ENCODE measurements at places on chromosomes 5 and 9. TPM values are rescaled to one million over a fixed set of nuclear protein-coding genes. Genes with fewer than 3 reads are reported as not detected.

GRCh38 chr5:59092758-59093157 lies 509.9 kb downstream of the RAB3C start:
- no peak overlapping the region for H3K4me3 ChIP-seq
- no peaks in the 10 kb centered on the region for H3K27me3 ChIP-seq
- no peaks in the 10 kb centered on the region for H3K36me3 ChIP-seq

GRCh38 chr5:33840927-33841547 lies 50.8 kb downstream of the ADAMTS12 start:
- H3K27me3 ChIP-seq, result no peaks in the 10 kb centered on the region
- DNase-seq, result no peak
- no peaks in the 10 kb centered on the region for H3K36me3 ChIP-seq
- H3K4me1 ChIP-seq, result no peaks in the 10 kb centered on the region
- H3K4me3 ChIP-seq, result no peak overlapping the region

DNA sequence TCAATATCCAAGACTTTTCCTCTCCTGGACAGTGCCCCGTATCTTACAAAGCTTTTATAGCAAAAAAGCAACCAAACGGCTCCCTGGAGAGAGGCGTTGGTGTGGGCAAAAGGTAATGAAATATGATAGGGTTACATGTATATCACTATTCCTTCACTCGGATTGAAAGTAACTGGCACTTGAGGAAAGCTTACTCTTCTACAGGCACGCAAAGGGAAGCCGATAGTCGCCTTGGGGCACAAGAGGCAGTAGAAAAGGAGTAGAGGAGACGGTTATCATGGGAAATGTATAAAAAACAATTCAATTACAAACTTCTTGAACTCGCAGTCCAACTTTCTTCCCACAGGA lies 1.1 kb downstream of the DIAPH1 start:
- peak overlapping the region; percentile 92 for H3K4me3 ChIP-seq
- no peaks in the 10 kb centered on the region for H3K4me1 ChIP-seq

- no peak overlapping the region for H3K27ac ChIP-seq
- no peak for DNase-seq
- H3K4me1 ChIP-seq, result peaks cover 3% of the 10 kb centered on the region
- no peaks in the 10 kb centered on the region for H3K27me3 ChIP-seq
- H3K4me3 ChIP-seq, result no peak overlapping the region
These were observed 60.4 kb downstream of the ERBIN start for GRCh38 chr5:65986796-65987195.

- H3K4me3 ChIP-seq, result no peak overlapping the region
- H3K27me3 ChIP-seq, result no peaks in the 10 kb centered on the region
- H3K36me3 ChIP-seq, result no peaks in the 10 kb centered on the region
- no peak for DNase-seq
- H3K27ac ChIP-seq, result no peak overlapping the region
These were observed 985.9 kb downstream of the CDH18 start for GRCh38 chr5:19002111-19002510.

GRCh38 chr5:61816585-61817450 lies 484.8 kb downstream of the ZSWIM6 start:
- H3K4me3 ChIP-seq, result no peak overlapping the region
- no peaks in the 10 kb centered on the region for H3K4me1 ChIP-seq
- H3K27me3 ChIP-seq, result no peaks in the 10 kb centered on the region

DNA sequence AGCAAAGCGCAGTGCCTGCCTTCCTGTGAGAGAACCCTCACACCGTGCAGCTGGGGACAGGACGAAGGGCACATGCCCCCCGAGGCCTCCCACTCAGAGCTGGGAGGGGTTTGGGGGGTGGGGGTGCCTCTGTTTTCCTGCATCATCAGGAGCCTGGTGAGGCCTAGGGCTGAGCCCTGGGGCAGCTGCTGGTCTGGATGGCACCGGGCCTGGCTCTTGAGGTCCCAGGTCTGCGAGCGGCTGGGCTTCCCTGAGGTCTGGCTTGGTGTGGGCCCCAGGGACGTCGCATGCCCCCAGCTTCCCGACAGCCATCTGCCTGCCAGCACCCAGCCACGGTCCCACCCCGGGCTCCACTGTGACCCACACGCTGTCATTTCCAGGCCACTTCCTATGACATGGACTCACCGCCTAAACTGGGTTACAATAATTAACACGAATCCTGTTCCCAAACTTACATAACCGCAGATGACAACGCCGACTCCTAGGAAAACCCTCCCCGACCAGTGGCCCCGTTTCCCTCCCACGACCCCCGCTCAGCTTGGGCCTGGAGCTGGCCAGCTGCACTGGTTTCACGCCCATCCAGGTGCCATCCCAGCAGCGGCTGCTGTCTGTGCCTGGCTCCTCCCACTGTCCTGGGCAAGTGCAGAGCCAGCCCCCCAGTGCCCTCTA lies 8.7 kb downstream of the NACC2 start:
- H3K27ac ChIP-seq, result no peak overlapping the region
- H3K4me1 ChIP-seq, result peaks cover 5% of the 10 kb centered on the region
- no peaks in the 10 kb centered on the region for H3K36me3 ChIP-seq
- DNase-seq, result no peak
- H3K27me3 ChIP-seq, result no peaks in the 10 kb centered on the region

DNA sequence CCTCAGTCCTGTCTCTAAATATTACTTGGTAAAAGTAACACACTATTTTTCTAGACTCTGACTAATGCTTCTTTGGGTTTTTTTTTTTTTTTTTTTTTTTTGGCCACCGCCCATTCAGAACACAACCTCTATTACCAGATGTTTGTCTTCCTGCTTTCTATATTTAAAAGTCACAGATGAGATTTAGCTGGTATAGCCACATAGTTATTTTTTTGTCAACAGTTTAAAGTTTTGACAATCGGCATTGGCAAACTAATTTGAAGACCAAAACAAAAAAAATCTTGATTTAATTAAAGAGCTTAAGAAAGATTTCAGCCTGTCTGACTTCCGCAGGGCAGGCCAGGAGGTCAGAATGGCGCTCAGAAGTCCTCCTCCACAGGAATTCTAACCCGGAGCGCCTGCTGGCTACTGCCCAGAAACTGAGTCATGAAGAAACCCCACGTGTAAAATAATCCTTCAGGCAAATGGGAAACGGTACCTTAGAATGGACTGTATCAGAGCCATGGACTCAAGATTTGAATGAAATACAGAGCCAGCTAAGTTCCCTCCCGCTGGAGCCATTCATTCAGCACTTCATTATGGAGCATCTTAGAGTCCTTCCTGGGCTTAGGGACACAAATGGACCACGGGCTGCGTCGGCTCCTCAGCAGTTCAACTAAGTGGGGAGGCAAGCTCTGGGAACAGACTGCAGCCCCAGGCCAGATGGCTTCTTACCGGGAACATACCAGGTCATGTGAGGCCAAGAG lies 55.6 kb downstream of the PTPDC1 start:
- no peak overlapping the region for H3K4me3 ChIP-seq
- H3K36me3 ChIP-seq, result no peaks in the 10 kb centered on the region
- no peaks in the 10 kb centered on the region for H3K27me3 ChIP-seq
- H3K4me1 ChIP-seq, result peaks cover 7% of the 10 kb centered on the region
- DNase-seq, result peak; percentile 68

DNA sequence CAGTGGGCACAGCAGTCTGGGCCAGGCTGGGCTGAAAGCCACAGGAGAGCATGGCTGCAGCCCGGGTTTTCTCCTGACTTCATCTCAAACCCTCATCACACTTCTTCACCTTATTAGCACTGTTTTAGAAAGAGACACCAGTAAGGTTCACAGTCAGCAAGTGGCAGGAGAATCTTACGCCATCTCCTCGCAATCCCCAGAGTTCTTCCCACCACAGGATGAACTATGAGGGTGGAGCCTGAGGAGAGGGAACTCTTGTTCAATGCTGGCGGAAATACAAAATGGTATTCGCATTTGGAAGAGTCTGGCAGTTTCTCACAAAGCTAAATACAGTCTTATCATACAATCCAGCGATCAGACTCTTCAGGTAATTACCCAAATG lies 14.7 kb downstream of the BICD2 start:
- no peak overlapping the region for H3K4me3 ChIP-seq
- no peaks in the 10 kb centered on the region for H3K36me3 ChIP-seq

DNA sequence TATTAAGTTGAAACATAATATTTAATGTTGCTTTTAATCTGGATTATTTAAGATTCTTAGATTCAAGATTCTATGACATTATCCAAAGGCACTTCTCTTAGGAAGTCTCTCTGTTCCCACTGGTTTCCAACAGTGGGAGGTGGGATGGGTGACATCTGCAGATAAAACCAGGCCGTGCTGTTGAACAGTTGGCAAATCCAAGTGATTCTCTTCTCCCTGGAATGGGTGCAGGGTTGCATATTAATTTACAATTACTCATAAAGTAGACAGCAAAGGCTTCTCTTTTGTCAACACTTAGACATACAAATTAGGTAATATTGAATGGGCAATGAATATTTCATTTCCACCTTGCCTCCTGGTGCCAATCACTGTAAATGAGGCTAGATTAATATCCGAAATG lies 233.7 kb upstream of the IL12B start:
- DNase-seq, result no peak
- no peaks in the 10 kb centered on the region for H3K27me3 ChIP-seq

DNA sequence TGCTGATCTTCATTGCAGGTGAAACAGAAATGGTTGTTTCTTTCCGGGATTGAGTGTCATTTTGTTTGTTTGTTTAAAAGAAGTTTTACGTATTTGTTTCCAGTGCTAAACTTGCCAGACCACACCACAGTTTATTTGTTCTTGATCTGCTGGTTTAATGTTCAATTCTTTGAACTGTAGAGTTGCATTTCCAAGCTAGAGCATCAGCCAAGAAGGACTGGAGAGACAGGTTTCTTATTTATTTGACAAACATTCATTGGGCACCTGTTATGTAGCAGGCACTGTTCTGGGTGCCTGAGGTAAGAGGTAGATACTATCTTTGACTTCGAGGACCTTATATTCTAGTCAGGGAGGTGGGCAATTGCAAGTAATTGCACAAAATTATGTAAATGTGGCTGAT lies 45.0 kb downstream of the MCCC2 start:
- H3K27ac ChIP-seq, result peak overlapping the region; percentile 72
- no peaks in the 10 kb centered on the region for H3K27me3 ChIP-seq
- no peak overlapping the region for H3K4me3 ChIP-seq
- H3K4me1 ChIP-seq, result peaks cover 8% of the 10 kb centered on the region
- DNase-seq, result peak; percentile 67

DNA sequence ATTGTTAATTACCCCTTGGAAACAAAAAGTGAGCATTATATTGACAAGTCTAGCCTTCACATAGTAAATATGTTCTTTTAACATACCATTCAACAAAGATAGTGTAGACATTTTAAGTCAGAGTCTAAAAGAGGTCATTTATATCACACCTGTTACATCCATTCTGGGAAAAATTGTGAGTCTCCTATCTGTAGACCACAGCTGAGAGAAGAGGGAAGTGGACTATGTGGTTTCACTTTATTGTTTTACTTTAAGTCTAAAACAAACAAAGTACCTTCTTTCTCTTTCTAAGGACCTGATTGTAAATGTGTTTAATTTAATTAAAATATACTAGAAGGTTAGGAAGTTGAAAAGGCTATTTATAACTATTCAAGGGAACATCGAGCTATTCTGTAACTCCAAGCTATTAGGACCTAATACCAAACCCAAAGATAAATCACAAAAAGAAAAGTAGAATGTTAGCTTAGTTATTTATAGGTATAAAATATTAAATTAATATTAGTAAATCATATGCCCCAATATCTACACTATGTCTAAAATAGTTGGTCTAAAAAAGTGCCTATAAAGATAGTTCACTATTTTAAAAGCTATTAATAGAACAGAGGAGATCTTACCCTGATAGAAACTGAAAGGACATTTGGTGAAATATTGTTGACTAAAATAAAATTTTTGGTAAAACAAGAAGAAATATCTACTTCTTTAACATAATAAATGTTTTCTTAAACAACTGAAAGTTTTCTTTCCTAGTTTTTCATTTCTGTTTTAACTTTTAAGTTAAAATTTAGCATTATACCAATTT lies 134.9 kb downstream of the TMEM167A start:
- no peaks in the 10 kb centered on the region for H3K27me3 ChIP-seq
- no peak overlapping the region for H3K4me3 ChIP-seq
- no peak for DNase-seq
- no peaks in the 10 kb centered on the region for H3K4me1 ChIP-seq
- no peak overlapping the region for H3K27ac ChIP-seq

- H3K4me3 ChIP-seq, result no peak overlapping the region
- H3K27me3 ChIP-seq, result no peaks in the 10 kb centered on the region
These were observed 581.0 kb downstream of the ELAVL2 start for GRCh38 chr9:23245067-23245466.

DNA sequence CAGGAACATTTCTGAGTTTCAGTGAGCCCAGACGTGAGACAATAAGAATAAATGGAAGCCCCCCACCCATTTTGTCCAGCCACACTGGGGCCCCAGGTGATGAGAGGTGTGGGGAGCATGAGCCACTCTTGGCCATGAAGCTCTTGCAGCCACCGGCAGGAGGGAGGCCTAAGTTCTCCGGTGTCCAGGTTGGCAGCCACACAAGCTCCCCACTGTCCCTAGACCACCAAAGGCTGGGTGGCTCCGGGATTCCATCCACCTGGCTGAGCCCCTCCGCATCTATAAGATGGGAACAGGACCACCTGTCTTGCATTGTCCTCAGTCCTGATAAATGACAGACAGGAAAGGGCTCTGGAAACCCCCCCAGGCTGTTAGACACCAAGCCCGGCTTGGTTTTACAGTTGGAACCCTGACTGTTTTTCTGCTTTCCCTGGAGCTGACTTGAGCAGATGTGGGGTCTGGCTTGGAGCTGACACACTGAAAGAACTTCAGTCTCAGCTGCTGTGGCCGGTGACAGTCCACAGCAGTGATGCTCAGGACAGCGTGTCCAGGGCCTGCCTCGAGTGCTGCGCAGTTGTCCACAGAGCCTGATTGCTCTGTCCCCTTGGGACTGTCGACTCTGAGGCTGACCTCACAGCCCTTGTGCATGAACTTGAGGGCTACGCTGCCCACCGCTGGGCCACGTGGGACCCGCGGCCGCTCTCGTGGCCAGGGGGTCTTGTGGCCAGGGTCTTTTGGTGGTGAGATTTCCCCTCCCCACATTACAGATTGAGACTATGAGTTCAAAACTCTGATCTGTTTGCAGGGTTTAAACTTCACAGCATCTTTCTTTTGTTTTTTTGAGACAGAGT lies 74.8 kb downstream of the PSMB7 start:
- no peaks in the 10 kb centered on the region for H3K36me3 ChIP-seq
- no peak for DNase-seq
- H3K4me1 ChIP-seq, result no peaks in the 10 kb centered on the region

The ZNF483 gene
- total RNA-seq, result 12.8 TPM

The SARDH gene
- total RNA-seq, result 7.2 TPM

The F2RL1 gene
- total RNA-seq, result 7.8 TPM

The SLC45A2 gene
- total RNA-seq, result 0.09 TPM

The SLC25A51 gene
- total RNA-seq, result 20.2 TPM

The CNTNAP3 gene
- total RNA-seq, result 8.2 TPM

The NEUROG1 gene
- not detected for total RNA-seq

The PRDM9 gene
- not detected for total RNA-seq
